Aorta (tissue), 5 donors: ENCODE measurements at places on chromosomes 5 and 9. TPM values are rescaled to one million over a fixed set of nuclear protein-coding genes. Genes with fewer than 3 reads are reported as not detected.

- no peak overlapping the region for H3K4me3 ChIP-seq
- no peaks in the 10 kb centered on the region for H3K4me1 ChIP-seq
- no peak for DNase-seq
- no peaks in the 10 kb centered on the region for H3K27me3 ChIP-seq
These were observed 224.7 kb downstream of the MTRR start for GRCh38 chr5:8093669-8094068.

Gene CCDC187
- total RNA-seq, result not detected

- H3K27ac ChIP-seq, result no peak overlapping the region
- no peak for DNase-seq
- no peaks in the 10 kb centered on the region for H3K27me3 ChIP-seq
- no peaks in the 10 kb centered on the region for H3K4me1 ChIP-seq
- H3K4me3 ChIP-seq, result no peak overlapping the region
- H3K36me3 ChIP-seq, result no peaks in the 10 kb centered on the region
These were observed 8.4 kb downstream of the CARNMT1 start for GRCh38 chr9:75019654-75020053.

- H3K4me1 ChIP-seq, result peaks cover 3% of the 10 kb centered on the region
- H3K36me3 ChIP-seq, result no peaks in the 10 kb centered on the region
- H3K4me3 ChIP-seq, result peak overlapping the region; percentile 60
- no peaks in the 10 kb centered on the region for H3K27me3 ChIP-seq
- peak overlapping the region; percentile 97 for H3K27ac ChIP-seq
- no peak for DNase-seq
These were observed 92.7 kb downstream of the DAB2IP start for GRCh38 chr9:121744002-121744686.

Gene ZFP37
- total RNA-seq, result 6.8 TPM

- no peaks in the 10 kb centered on the region for H3K36me3 ChIP-seq
- H3K27ac ChIP-seq, result no peak overlapping the region
- H3K4me1 ChIP-seq, result no peaks in the 10 kb centered on the region
- no peak overlapping the region for H3K4me3 ChIP-seq
- DNase-seq, result no peak
- H3K27me3 ChIP-seq, result no peaks in the 10 kb centered on the region
These were observed 6.5 kb upstream of the RPS6 start for GRCh38 chr9:19386502-19387044.

DNA sequence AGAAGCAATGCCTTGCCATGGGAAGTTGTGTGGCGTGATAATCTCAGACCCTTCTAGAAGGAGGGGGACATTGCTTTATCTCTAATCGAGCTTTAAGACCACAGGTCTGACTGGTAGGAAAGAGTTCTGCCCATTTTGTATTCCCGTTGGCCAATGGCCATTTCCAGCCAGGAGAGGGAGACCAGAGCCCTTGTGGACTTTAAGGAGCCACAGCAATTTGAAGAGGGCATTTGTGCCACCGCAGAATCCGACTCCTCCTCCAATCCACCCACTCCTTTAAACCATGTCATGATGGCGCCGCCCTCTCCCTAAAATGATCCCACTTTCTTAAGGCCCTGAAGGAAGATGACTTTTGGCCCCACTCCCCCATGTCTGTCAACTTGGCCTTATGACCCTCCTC lies 560.5 kb upstream of the ADAMTS16 start:
- no peaks in the 10 kb centered on the region for H3K4me1 ChIP-seq
- H3K27ac ChIP-seq, result no peak overlapping the region
- no peaks in the 10 kb centered on the region for H3K27me3 ChIP-seq

DNA sequence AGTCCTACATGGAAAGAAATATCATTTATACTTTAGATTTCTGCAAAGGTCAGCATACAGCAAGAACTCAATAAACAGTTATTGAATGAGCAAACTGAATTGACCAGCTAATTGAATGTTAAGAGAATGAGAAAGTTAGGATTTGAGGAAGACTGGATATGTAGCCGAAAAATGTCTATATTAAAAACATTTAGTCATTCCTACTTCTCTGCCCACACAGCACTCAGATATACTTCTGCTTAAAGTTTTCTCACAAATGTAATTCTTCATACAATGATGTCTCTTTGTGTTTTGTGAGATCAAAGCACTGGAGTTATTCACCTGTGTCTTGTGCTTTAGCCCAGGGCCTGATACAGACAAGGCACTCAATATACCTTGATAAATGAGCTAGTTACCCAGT lies 188.6 kb downstream of the PARP8 start:
- no peaks in the 10 kb centered on the region for H3K4me1 ChIP-seq
- no peak overlapping the region for H3K27ac ChIP-seq
- DNase-seq, result no peak
- no peaks in the 10 kb centered on the region for H3K27me3 ChIP-seq

DNA sequence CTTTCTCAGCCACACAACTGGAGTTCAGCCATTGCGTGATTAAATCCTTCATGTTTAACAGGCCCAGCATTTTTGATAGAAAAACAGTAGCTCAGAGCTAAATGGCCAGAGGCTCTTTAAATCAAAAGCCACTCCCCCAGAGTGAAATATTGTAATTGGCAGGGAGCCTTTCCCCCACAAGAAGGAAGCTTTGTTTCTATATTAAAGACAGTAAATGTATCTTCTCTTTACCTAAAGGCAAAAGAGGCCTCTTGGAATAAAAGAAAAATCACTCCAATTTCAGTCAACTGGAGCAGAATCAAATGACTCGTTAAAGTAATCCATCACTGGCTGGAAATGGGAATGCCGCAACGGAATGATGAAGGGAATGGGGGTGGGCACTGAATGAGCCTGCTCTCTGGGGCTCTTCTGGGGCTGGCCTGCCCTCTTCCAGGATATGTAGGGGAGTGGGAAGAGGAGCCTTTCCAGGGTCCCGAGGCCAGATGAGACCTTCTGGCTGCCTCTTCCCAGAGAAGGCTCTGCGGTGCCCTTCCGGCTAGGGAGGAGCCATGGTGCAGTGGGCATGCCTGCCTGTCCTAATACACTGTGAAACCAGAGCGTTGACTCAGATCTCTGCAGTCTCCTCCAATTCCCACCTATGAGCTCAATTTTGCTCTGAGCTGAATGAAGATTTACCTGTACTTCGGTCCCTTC lies 45.2 kb downstream of the ANKDD1B start:
- no peaks in the 10 kb centered on the region for H3K4me1 ChIP-seq
- H3K27ac ChIP-seq, result no peak overlapping the region
- peak overlapping the region; percentile 96 for H3K4me3 ChIP-seq
- H3K27me3 ChIP-seq, result no peaks in the 10 kb centered on the region
- DNase-seq, result no peak
- no peaks in the 10 kb centered on the region for H3K36me3 ChIP-seq

Gene C5orf22
- 14.4 TPM for total RNA-seq

DNA sequence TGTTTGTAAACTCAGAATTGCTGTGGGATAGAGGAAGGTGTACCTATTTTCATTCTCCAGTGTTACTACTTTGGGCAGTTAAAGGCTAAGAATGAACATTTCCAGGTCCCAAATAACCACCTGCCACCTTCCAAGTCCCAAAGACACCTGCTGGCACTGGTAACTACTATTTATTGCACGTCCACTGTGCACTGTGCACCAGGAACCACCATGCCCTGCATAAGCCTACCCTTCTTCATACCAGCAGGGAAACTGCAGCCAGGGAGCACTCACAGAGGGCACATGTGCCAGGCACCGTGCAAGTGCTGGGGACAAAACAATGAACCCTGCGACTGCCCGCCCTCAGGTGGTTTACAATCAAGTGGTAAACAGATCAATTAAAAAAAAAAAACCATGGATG lies 34.9 kb downstream of the RAPGEF1 start:
- no peaks in the 10 kb centered on the region for H3K27me3 ChIP-seq
- no peaks in the 10 kb centered on the region for H3K36me3 ChIP-seq
- DNase-seq, result no peak
- H3K4me1 ChIP-seq, result peaks cover 3% of the 10 kb centered on the region
- H3K27ac ChIP-seq, result no peak overlapping the region
